Fibroblast of upper back skin (primary cell): ENCODE measurements at places on chromosomes 6 and 20.

DNA sequence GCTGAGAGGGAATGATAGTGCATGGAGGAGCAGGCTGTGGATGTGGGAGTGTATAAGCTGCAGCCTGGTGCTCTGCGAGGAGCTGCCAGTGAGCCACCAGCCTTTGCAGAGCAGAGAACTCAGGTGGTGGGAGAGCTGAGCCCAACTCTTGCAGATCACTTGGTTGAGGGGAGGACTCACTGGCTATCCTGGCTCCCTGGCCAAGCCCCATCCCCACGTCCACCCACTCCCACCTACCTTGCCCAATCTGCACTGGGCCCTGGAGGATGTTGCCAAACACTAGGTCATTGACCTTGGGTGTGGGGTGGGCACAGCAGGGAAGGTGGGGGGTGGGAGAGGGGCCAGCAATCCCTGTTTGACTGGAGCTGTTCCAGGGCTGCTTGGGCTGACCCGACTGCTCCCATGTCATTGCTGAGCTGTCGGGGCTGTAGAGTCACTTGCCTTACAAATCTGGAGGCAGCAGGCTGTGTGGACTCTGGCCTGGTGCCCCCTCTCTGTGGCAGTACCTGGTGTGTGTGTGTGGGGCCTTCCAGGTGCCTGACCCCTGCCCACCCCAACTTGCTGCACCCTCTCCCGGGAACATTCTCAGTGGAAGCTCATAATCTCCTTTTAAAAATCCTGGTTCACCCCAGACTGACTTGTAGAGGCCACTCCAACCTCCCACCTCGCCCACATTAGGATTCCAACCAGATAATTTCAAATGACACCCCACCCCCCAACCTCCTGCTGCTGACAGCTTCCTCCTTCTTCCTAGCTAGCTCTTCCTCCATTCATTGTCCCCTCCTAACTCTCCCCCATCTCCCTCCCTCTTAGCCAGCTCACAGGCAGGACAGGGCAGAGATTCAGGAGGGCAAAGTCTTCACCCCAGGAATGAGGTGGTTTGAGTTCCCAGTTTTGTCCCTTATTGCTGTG is 162.3 kb downstream of the MRPL14 start:
- DNase-seq = no peak

DNA sequence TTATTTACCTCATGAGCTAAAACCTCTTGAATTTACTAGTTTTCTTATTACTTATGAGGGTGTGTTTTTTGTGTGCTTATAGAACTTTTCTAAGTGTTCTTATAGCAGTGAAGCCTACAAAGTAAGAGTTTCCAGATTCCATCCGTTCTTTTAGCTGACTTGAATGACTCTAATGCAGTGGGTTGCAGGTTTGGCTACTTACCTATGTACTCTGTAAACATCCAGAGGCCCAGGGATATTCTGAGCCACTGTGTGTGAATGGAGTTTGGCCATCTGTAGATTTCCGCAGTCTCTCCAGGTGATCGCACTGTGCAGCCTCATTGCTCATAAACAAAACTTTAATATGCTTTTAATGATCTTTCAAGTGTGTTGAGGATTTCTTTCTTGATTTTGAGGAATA is 157.8 kb downstream of the MYO6 start:
- DNase-seq = no peak

GRCh38 chr20:59031564-59032022 is 542 bp downstream of the ATP5F1E start:
- DNase-seq = no peak

DNA sequence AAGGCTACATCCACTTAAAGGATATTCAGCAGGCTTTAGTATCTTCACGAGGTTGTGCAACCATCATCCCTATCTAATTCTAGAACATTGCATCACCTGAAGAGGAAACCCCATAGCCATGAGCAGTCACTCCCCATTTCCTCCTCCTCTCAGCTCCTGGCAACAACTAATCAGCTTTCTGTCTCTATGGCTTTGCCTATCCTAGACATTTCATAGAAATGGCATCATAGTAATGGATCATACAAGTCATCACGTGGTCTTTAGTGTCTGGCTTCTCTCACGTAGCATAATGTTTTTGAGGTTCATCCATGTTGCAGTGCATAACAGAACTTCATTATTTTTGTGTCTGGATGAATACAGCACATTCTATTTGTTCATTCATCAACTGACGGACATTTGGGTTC is 20.5 kb downstream of the SNAI1 start:
- DNase-seq = peak; percentile 97

GRCh38 chr6:148414836-148415235 is 72.2 kb downstream of the SASH1 start:
- DNase-seq = peak; percentile 83

DNA sequence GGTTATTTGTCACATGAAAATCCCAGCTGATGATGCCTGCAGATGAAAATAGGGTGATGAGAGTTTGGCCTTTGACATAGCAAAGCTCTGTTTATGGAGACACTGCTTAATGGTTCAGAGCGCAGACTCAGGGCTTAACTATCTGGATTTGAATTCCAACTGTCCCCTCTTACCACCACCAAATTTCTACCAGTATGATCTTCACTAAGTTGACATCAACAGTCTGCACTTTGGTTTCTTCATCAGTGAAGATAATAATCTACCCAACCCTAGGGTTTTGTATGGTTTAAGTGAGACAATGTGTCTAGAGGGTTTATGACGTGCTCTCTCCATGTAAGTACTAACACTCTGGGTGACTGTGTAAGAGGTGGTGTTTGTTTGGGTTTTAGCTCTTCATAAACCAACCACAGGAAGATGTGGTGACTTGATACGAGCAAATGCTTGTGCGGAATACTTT is 151.4 kb upstream of the TNFAIP3 start:
- peak; percentile 27 for DNase-seq

GRCh38 chr6:68211242-68211795 is 423.8 kb upstream of the ADGRB3 start:
- peak; percentile 23 for DNase-seq

GRCh38 chr20:63765902-63766301 is 26.3 kb downstream of the SLC2A4RG start:
- no peak for DNase-seq

GRCh38 chr6:111228094-111228493 is 140.8 kb downstream of the SLC16A10 start:
- peak; percentile 12 for DNase-seq

DNA sequence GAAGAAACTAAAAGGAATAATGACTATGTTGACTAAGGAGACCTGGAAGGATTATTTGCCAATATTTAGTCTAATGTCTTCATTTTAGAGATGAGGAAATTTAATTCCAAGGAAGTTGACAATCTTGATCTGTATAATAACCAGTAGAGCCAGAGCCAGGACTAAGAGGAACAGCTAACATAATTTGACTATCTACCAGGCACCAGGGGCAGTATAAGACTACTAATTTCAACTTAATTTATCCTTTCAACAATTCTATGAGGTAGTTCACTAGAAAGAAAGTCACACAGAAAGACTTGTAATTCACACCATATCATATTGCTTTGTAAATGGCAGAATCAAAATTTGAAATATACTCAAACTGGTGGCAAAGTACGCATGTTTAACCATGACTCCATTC is 273.0 kb upstream of the STXBP5 start:
- no peak for DNase-seq

DNA sequence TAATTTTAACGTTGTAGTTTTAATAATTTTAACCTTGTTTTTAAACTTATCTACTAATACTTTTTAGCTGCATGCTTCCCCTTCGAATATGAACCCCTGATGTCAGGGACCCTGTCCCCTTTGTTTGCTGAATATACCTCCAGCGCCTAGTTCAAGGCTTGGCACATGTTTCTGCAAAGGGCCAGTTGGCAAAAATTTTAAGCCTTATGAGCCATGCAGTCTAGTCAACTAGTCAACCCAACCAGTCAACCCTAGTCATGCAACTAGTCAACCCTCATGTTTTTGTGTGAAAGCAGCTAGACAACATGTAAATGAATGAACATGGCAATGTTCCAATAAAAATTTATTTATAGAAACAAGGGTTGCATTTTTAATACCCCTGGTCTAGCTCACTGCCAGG is 119.8 kb downstream of the BCAS1 start:
- no peak for DNase-seq

DNA sequence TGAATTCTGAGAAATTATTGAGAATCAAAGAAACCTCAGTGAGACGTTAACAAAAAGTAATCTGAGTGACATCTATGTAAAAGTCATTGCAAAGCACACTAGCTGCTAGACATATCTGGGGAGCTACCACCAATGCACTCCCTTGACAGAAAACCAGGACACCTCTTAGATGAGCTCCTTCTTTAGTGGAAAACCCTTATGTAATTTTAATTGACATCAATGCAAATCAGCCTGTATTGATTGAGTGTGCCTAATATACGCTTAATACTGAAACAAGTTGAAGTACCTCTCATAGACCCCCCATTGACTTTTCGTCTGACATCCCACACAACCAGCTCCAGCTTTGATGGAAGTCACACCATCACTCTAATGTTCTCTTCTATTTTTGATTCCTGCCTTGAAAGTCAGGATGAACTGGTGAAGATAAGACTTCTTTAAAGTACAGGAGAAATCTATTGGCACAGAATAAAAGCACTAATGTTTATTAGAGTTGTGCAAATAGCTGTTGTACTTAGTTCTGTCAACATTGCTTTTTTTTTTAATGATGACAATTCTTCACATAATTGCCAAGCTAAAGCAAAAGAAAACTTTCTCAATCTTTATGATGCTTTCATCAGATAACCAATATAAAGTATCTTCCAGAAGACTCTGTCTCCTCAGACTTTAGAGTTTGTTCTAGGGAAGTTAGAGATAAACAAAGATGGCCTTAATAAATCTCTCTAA is 98.0 kb upstream of the FAM8A1 start:
- DNase-seq = no peak

GRCh38 chr6:53458105-53458866 is 86.6 kb downstream of the GCLC start:
- DNase-seq = no peak

DNA sequence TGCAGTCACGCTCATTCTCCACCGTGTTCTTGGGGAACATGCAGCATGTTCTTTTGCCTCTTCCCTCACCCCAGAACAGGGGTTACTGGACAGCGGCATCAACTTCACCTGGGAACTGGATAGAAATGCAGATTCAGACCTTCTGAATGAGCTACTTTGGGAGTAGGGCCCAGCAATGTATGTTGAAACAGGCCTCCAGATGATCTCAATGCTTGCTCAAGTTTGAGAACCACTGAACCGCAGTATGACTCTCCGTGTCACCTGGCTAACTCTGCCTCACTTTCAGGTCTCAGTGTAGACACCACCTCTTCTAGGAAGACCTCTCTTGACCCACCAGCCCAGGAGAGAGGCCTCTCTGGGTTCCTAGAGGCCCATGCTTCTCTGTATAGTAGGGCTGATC is 4.9 kb downstream of the TRIB3 start:
- no peak for DNase-seq

GRCh38 chr6:134466771-134467525 is 149.0 kb upstream of the SGK1 start:
- DNase-seq = no peak

DNA sequence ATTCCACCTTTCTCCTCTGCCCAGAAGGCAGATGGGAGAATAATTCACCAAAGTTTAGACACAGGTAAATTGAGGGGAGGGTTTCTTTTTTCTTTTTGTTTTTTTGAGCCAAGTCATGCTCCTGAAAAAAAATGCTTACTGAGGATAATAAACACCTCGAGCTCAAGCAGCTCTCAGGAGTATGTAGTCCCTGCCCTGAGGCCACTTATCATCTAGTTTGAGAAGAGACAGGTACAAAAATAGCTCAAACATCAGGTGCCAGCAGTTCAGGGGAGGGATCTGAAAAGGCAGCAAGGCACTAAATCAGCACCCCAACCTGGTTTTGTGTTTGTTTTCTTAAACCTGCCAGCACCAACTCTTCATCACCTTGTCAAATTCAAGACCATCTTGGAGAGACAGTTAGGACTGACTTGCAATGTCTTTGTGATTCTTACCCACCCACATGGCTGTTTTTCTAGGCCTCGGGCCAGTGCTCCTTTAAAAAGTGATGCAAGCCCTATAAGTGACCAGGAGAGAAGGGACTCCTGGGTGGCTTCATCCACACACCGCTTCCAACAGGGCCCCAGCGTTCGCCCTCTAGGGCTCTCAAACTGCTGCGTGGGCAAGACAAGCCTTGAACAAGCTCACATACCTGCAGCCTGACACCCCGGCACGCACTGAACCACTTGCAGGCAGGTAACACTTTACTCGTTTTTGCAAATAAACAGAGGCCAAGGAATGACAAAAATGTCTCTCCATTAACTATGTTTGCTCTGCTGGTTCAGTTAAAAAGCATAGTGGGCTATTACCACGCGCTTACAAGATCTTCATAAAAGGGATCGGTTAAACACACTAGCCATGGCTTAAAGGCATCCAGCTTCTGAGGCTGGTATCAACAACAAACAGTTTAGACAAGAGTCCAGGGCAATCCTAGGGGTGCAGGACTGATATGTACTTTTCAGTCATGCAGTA is 13.9 kb downstream of the JAG1 start:
- no peak for DNase-seq

- no peak for DNase-seq
These were observed 5.8 kb downstream of the OLIG3 start for GRCh38 chr6:137488150-137489045.
